ENCODE measurements at places on chromosomes 16 and 17.

DNA sequence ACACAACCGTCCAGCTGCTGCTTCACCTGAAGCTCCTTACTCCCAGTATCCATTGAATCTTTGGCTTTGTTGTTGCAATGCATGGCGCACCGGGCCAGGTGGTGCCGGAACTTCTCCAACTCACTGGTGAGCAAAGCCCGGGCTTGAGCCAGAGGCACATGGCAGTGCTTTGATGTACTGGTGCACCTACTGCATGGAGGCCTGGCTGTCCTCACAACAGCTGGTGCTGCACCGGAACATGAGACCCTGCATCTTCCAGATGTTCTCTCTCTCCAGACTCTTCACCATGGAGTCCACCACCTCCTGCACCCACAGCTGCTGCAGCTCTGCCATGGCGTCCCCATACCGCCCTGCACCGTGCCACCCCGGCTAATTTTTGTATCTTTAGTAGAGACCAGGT lies 10.2 kb downstream of the TACO1 start:
- no peak for DNase-seq

GRCh38 chr16:77790009-77790372 lies 1.6 kb downstream of the VAT1L start:
- DNase-seq: no peak

GRCh38 chr17:13650096-13650675 lies 48.5 kb upstream of the HS3ST3A1 start:
- no peak for DNase-seq

GRCh38 chr17:45367216-45367615 lies 50.4 kb upstream of the MAP3K14 start:
- no peak for DNase-seq

DNA sequence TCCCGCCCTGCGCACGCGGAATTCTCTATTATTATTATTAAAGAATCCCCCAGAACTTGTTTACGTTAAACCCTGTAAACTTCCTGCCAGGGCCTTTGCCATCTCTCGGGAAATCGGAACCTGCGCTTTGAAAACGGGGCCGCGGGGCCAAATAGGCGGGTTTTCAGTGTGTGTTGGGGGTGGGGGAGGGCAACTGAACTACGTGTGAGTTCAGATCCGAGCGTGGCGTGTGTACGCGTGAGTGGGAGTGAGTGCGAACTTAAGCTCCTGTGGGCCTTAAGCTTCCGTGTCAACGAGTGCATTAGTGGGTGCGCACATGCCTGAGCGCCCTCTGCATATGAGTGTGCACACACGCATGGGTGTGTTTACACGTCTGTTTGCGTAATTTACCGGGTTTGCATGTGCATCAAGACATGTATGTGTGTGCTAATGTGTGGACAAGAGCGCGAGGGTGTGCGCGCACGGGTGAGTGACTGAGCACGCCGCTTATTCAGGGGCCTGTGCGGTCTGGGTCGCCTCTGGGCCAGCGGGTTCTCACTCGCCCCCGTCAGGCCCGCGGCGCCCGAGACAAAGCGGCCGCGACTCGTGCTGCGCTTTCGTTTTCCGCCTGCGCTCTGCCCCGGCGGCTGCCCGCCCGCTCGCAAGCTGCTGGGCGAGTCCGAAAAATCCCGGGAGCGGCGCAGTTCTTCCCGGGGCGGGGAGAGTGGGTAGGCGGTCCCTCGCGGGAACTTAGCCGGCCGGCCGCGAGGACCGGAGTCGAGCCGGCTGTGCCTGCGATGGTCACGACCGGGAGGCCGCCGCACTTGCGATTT lies 1.2 kb upstream of the FOXF1 start:
- no peak for DNase-seq

GRCh38 chr16:30902029-30902972 lies 5.9 kb downstream of the CTF1 start:
- DNase-seq: peak; percentile 60

DNA sequence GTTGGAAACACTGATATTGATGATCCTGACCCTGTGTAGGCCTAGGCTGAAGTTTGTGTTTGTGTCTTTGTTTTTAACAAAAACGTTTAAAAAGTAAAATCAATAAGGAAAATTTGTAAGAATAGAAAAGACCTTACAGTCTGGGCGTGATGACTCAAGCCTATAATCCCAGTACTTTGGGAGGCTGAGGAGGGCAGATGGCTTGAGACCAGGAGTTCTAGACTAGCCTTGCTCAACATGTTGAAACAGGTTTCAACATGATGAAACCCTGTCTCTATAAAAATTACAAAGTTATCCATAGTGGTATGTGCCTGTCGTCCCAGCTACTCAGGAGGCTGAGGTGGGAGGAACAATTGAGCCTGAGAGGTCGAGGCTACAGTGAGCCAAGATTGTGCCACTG lies 18.3 kb upstream of the TOM1L1 start:
- DNase-seq: no peak

- no peak for DNase-seq
Measured at GRCh38 chr17:63082273-63082861, 116.3 kb downstream of the TANC2 start.

- no peak for DNase-seq
Measured at GRCh38 chr16:81224824-81225223, 13.7 kb upstream of the BCO1 start.

DNA sequence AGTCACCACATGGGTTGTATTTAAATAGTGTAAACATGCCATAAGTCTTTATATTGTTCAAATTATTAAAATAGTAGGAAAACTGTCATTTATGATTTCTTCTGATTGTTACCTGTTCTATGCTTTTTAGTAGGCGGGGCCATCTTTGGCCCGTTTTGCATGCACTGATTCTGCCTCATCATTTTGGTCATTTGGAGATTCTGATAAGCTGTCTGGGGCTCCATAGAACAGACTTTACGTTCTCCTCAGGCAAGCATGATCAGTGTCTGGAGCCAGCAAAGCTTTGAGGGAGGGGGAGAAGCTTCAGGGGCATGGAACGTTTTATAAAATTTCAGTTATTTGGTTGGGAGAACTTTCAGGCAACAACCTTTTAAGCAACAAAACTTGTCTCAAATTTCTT lies 8.8 kb downstream of the NDEL1 start:
- no peak for DNase-seq

- DNase-seq: no peak
Measured at GRCh38 chr17:46154151-46154816, 38.9 kb downstream of the KANSL1 start.

DNA sequence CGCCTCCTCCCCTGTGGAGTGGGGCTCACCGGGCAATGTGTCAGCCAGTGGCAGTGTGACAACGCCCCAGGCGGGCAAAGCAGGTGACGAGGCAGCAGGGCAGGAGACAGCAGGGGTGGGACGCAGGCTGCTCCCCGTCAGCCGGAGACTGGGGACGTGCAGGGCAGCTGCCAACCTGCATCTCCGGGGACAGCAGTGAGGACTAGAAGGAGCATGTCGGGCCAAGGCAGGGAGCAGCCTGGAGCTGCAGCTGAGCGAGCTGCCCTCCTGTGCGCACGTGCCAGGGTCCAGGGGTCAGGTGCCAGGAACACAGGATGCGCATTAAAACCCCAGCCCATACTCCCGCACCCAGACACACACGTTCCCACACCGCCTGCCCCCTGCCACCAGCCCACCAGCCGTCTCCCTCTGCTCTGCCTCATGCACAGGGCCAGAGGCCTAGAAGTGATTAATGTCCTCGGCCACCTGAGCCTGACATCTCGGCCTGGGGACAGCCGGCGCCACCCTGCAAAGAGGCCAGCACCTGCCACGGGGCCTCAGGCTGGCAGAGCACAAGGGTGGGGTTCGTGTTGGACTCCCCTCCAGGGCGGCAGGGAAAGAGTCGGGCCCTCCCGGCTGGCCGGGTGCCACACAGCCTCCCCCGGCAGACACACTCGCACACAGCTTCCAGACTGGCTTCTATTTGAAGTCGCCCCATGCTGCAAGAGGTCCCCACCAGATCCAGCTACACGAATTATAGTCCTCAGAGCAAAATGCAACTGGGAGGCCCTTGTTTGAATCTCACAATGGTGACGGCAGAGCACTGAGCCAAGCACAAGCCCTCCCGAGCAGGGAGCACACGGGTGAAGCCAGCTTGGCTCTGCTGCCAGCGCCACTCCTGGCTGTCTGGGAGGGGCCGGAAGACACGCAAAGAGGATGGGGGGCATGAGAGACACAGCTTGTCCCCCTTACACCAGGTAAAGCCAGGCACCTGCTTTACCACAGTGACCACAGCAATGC lies 90.4 kb downstream of the RBFOX3 start:
- DNase-seq: no peak

GRCh38 chr17:30158896-30159625 lies 42.4 kb downstream of the NSRP1 start:
- DNase-seq: no peak

DNA sequence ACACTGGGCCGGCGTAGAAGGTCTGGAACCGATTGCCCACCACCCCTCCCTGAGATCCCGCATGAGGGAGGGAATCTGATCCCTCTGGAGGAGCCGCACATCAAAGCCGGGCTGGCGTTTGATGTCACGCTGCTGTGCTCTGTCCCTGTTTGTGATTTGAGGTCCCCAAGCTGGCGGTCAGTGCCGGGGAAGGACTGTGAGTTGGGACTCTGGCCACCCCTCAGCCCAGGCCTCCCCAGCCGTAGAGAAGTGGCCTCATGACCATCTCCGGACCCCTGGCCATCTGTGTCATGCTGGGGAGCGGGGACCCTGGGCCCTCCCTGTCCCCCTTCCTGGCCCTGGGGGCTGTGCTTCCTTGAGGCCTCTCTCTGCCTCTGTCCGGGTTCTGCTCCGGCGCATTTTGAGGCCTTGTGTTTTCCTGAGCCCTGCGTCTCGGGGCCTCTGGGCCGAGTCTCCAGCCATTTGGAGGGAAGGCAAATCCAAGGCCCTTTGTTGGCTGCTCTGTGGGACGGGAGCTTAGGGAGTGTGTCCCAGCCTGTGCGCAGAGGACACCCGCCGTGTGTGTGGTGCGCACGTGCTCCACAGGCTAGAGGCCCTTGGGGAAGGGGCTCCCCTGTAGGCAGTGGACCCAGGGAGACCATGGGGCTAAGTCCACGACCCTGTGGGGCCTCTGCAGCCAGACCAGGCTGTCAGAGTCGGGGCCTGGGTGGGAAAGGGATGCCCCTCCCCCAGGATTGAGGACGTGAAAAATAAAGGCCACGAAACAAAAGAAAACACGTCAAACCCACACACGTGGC lies 15.1 kb downstream of the ASPSCR1 start:
- DNase-seq: no peak

DNA sequence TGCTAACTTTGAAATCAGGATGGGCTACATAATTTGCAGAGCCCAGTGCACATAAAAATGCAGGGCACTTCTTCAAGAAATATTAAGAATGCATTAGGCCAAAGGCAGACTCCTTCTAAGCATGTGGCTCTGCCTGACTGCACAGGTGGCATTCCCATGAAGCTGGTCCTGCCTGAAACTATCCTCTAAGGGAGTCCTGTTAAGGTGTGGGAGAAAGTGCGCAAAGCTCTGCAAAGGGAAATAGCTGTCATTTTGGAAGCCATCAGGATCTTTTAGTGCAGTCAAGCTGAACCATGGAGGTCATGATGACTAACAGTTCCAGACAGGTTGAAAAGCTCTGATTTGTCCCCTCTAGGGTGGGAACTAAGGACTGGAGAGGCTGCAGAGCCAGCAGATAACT lies 41.9 kb upstream of the CRHR1 start:
- no peak for DNase-seq

DNA sequence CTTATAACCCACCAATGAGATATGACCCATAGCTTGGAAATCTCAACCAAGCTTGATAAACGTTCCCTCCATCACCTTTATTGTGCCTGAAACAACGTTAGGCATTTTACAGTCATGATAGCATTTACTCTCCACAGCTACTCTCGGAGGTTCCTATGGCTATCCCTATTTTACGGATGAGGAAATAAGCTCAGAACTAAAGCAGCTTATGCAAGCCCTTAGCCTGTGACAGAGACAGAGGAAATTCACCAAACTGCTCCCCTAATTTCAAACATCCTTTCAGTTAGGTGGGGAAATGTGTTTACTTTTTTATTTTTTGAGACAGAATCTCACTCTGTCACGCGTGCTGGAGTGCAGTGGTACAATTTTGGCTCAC lies 18.7 kb downstream of the DCUN1D3 start:
- no peak for DNase-seq

DNA sequence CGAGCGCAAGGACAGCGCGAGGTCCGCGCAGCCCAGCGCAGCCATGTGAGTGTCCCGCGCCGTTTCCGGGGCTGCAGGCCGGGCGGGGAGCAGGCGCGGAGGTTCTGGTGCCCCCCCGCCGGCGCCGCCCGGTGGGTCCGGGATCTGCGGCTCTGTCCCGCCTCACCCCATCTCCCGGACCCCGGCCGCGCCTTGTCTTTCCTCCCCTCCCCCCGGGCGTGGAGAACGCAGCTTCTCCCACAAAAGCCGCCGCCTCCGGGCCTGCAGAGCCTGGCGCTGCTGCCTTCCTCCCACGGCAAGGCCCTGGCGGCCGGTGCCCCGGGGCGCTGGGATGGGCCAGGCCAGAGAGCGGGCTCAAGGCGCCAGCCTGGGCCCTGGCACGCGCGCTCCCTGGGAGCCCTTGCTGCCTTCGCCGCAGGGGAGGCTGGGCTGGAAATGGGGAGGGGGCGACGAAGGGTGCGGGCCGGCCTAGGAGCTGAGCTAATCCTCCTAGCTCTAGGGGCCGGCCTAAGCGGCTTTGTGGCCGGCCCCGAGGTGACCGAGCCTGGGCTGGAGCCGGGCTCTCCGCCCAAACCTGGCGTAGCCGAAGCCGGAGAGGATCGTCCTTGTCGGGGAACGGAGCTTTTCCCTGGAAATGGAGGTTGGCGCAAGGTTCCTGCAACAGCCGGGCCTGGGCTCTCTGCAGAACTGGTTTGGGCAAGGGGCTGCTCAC lies 397 bp downstream of the RIPOR1 start:
- no peak for DNase-seq

DNA sequence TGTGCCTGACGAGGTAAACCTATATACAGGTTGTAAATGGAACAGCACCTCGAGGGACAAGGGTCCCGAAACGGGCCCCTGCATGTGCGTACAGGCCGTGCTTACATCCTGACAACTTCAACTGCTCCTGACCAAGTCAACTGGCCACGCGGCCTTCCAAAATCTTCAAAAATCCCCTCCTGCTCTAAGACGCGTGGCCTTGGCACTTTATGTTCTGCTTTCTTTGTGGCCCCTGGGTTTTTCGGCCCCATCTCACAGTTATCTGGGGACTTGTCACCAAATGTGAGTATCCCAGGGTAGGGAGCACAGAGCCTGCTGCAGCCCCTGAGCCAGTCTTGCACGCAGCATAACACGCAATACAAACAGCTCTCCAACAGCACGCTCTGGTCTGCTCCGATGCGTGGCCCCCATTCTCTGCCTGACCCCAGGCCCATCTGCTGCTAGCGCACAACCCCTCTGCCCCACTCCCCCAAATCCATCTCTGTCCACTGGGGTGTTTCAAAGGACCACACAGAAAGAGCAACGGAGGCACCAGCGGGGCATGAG lies 659 bp downstream of the RPH3AL start:
- DNase-seq: no peak

DNA sequence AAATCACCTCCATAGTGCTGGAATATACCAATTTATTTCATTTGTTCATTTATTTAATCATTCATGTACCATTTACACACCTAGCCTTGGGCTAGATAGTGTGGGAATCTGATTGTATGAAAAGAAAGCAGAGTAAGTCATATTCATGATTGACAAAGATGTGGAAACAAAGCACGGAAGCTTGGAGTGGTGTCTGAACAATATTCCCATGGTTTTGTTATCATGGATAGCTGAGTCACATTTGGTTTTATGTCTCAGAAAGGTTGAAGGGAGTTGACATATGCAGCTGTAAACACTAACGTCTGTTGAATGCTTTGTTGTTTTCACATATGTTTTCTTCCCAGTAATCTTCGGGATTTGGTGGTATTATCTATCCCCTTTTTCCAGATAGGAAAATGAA lies 76.6 kb downstream of the MAP2K4 start:
- DNase-seq: no peak

GRCh38 chr16:52398021-52398420 lies 148.9 kb downstream of the TOX3 start:
- no peak for DNase-seq
